ENCODE measurements at places on chromosomes 5 and 9.

DNA sequence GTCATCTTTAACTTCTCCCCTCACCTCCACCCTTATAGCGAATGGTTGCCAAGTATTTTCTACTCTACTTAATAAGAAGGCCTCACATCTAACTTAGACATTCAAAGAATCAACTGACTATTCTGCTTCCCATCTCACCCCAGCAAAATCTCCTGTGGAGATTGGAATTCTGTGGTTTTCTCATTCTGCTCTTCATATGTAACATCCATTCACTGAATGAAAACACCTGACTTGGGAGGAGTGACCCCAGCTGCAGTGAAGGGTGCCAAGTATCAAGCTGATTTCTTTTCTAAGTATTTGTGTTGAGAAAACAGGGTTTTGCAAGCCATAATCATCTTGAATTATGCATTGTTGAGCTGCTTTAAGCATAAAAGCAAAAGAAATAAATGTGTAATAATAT lies 42.5 kb upstream of the TAF1L start:
- DNase-seq = no peak

GRCh38 chr5:174559141-174559540 lies 165.2 kb upstream of the MSX2 start:
- DNase-seq = no peak

DNA sequence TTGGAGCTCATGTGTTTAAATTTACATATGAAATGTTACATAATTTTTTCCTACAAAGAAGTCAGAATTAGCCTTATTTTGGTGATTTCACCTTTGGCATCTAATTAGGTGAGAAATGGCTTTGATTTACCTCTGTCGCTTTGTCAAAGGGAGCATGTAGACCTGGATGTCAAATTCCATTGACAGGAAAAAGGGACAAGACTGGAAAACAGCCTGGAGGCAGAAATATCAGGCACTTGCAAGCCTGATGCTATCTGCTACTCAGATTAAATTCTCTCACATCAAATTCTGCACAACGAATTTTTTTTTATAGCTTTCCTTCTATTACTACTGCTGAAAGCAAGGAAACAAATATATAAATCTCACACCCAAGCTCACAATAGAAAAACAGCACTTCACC lies 54.1 kb upstream of the CTNND2 start:
- no peak for DNase-seq

DNA sequence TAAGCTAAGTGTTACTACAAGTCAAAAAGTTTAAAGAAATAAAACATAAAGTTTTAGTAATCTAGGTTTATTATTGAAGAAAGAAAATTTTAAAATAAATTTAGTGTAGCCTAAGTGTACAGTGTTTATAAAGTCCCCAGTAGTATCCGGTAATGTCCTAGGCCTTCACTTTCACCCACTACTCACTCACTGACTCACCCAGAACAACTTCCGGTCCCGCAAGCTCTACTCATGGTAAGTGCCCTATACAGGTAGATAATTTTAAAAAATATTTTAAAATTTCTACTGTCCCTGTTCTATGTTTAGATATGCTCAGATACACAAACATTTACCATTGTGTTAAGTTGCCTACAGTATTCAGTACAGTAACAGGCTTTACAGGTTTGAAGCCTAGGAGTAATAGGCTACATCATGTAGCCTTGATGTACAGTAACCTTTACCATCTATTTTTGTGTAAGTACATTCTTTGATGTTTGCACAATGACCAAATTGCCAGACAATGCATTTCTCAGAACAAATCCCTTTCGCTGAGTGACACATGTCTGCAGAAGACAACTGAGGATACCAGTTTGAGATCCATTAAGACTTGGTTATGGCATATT lies 253.6 kb downstream of the TRIM32 start:
- DNase-seq = peak; percentile 5

GRCh38 chr9:131885144-131885609 lies 145.3 kb upstream of the RAPGEF1 start:
- no peak for DNase-seq

DNA sequence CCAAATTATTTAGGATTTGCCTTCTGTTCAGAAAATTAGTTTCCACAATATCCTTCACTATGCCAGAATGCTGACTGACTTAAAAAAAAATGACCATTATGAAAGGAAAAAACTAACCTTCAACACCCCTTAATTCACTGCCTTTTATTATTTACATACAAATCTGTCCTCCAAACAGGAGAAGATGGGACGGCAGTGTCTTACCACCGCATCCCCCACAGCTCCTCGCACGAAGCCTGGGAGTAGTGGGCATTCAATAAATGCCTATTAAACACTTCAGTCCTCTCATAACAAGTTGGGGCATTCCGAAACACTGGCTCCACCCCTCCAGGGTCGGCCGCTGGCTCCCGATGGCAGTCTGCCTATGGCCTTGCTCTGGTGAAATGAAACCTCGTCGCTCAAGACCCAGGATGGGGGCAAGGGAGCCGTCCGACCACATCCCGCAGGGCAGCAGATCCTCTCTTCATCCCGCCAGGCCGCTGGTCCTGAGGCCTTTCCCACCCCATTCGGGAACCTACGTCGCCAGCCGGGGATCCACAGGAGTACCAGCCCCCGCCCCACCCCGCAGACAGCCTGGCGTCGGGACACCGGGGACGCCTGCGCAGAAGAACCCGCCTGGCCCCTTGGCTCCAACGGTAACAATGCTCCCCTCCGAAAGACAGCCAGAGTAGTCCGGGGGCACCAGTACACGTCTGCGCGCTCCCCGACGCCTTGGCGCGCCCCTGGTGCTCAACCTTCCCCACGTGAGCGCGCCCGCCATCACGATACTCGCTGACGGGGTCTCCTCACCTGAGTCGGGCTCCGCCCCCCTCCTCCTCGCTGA lies 613 bp downstream of the ZBTB5 start:
- DNase-seq = peak; percentile 58

DNA sequence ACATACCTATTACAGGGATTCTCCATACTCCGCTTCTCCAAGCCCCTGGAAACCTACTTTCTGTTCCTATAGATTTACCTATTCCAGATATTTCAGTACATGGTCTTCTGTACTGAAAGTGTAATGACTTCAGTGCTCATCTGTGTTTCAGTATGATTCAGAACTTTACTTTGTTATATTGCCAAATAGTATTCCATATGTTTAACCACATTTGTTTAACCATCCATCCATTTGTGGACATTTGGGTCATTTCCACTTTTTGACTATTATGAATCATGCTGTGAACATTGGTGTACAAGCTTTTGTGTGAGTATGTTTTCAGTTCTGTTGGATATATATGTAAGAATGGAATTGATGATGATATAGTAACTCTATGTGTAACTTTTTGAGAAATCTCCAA lies 188.9 kb downstream of the PDZD2 start:
- no peak for DNase-seq
